ENCODE measurements at places on chromosomes 1 and 21.

DNA sequence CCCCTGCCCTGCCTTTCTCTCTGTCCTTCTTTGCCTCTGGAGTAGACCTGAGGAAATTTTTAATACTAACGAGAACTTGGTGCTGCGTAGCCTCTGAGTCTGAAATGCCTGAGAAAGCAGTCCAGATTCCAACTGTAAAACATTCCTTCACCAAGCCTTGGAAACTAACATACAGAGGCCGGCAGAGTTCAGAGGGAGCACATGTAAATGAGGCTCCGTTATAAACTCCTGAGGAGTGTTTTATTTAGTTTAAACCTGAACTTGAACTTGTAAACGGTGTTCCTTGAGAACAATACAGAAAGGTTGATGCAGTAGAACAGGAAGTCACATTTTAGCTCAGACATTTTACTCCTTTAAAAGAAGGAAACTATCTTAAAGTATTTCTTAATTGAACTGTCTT lies 280.7 kb downstream of the TM2D1 start:
- no peak for DNase-seq

DNA sequence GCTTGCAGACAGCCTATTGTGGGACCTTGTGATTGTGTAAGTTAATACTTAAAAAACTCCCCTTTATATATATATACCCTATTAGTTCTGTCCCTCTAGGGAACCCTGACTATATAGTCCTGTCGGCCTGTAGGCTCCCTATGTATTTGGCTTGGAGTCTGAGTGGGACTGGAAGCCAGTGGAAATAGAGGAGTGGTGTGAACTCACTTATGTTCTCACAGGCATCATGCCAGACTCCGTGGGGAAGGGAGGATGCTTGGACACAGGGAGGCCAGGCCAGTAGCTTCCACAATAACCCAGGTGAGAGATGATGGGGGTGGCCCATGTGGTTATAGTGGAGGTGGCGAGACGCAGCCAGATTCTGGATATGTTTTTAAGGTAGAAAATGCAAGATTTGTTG lies 136.7 kb upstream of the SYT6 start:
- DNase-seq, result no peak

GRCh38 chr21:46675595-46676280 lies 40.3 kb downstream of the PRMT2 start:
- no peak for DNase-seq

GRCh38 chr1:213905344-213905743 lies 82.4 kb upstream of the PROX1 start:
- DNase-seq, result no peak

GRCh38 chr1:71228241-71228640 lies 147.4 kb upstream of the ZRANB2 start:
- no peak for DNase-seq

DNA sequence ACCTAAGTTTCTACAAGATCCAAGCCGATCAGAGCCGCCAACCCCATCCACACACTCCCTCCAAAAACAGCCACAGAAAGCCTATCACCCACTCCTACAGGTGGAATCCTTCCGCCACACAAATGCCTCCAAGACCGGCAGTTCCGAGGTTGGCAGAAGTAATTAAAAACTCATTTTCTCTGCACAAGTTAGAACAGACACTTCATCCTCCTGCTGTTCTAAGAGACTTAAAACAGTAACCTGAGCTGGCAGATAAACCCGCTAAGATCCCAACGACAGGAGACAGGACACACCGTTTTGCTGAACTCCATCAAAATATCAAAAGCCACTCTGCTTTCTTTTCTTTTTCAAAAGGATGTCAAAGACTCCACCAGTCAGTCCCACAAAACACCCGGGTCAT lies 2.8 kb downstream of the SSBP3 start:
- no peak for DNase-seq

DNA sequence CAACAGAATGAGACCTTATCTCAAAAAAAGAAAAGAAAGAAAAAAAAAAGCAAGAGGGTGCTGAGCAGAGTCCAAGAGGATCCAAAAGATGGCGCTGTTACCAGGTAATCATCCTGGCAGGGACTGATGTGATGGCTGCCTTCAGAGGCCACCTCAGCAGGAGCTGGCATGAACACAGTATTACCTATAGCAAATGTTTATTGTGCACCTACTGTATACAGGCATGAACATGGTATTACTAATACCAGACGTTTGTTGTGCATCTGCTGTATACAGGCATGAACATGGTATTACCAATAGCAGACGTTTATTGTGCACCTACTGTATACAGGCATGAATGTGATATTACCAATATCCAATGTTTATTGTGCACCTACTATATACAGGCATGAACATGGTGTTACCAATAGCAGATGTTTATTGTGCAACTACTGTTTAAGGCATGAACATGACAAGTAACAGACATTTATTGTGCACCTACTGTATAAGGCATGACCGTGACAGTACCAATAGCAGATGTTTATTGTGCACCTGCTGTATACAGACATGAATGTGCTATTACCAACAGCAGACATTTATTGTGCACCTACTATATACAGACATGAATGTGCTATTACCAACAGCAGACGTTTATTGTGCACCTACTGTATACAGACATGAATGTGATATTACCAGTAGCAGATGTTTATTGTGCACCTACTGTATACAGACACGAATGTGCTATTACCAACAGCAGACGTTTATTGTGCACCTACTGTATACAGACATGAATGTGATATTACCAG lies 115.1 kb upstream of the TMEM51 start:
- DNase-seq, result peak; percentile 44

Measured in NCI-H526 (cell line).